CD8-positive, alpha-beta T cell (primary cell): ENCODE measurements at places on chromosomes 4 and X.

- DNase-seq = no peak
Observed at GRCh38 chr4:555566-556275, 20.4 kb downstream of the TMEM271 start.

GRCh38 chr4:144423930-144424329 is 222.0 kb upstream of the HHIP start:
- DNase-seq = no peak

- no peak for DNase-seq
Observed at GRCh38 chr4:140884431-140885058, 128.4 kb upstream of the TBC1D9 start.

- DNase-seq = no peak
Observed at GRCh38 chr4:18524667-18525066, 503.1 kb upstream of the LCORL start.

GRCh38 chr4:149101649-149102048 is 659.4 kb upstream of the NR3C2 start:
- DNase-seq = no peak

DNA sequence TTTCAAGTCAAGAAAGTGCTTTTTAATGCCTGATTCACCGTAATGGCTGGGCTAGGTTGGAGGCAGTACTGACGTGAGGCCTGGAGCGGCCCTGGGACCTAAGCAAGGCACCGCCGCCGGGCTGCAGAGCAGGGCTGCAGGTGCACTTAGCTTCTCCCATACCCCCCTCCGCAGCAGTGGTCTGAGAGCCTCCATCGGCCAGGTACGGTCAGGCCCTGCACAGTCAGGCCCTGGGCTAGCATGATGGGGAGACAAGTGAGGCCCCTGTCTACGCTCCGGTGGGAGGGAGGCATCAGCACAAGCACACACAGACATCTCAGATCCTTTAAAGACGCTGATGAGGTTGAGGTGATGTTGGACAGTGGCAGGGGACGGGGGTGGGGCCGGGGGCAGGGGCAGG is 4.7 kb downstream of the MAEA start:
- DNase-seq = no peak

- DNase-seq = no peak
Observed at GRCh38 chr4:67635331-67635730, 65.6 kb downstream of the UBA6 start.

DNA sequence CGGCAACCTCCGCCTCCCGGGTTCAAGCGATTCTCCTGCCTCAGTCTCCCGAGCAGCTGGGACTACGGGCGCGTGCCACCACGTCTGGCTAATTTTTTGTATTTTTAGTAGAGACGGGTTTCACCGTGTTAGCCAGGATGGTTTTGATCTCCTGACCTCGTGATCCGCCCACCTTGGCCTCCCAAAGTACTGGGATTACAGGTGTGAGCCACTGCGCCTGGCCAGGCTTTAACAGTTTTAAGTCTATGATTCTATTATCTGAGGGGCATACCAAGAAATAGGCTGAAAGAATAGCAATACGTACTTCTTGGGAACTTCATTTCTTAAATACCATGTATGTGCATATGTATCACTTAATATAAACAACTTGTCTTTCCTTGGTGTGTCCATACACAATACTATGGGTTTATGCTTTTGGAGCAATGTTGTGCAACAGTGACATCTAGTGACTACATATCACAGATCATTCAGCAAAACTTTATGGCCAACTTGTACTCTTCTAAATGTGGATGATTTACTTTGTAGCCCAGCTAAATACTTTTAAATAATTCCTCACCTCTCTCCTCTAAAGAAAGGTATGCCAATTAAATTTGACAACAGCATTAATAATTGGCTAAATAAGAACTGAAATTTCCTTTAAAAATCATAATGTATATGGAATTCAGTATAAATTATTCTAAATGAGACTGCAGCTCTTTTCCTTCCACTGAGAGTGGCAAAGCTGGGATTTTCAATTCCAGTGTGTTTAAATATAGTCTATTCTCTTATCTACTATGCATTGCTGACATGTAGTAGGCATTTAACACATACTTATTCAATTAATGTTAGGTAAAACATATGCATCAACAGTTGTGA is 10.4 kb downstream of the SLC9B1 start:
- DNase-seq = no peak

- DNase-seq = no peak
Observed at GRCh38 chr4:164381859-164382258, 372.1 kb upstream of the SMIM31 start.

GRCh38 chrX:13090339-13091110 is 46.1 kb upstream of the FAM9C start:
- DNase-seq = no peak

DNA sequence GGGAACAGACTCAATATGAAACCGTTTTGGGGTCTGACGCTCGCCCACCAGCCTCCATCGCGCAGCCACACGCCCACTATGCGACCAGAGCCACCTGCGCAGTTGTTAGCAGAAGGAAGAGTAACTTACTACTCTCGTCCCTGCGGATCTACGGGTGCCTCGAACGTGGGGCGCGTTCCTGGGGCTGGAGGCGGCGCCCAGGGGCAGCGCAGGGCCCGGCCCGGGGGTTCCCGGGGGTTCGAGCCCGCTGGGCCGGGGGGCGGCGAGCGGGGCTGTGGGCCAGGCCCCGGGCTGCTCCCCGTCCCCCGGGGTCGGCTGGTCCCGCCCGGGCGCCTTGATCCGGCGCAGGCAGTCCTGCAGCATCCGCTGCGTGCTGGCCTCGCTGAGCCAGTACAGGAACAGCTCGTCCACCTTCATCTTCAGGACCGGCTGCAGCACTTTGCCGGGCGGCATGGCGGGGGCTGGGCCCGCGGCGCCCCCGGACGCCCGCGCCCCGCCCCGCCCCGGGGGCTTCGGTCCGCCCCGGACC is 404 bp downstream of the PPP2R3B start:
- peak; percentile 54 for DNase-seq

DNA sequence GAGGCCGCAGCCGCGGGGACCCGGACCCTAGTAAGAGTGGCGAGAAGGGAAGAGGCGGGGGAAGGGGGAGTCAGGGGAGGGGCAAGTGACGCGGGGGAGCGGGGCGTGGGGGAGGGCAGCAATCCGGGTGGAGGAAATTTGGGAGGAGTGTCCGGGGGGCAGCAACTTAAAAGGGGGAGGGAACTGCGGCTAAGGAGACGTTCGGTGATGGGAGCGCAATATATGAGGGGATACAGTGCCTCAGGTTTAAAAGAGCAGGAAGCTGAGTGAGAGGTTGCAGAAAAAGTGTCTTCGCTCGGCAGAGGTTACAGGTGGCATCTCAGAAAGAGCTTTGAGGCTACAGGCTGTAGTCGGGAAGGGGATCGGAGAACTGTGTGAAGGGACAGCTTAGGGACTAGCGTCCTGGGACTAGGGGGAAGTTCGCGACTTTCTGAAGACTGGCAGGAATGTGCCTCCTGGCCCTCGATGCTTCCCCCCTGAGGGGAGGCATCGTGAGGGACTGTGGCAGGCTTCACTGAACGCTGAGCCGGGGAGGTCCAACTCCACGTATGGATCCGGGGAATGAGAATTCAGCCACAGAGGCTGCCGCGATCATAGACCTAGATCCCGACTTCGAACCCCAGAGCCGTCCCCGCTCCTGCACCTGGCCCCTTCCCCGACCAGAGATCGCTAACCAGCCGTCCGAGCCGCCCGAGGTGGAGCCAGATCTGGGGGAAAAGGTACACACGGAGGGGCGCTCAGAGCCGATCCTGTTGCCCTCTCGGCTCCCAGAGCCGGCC is 519 bp downstream of the FOXO4 start:
- no peak for DNase-seq

- DNase-seq = peak; percentile 54
Observed at GRCh38 chrX:71910986-71911730, 513 bp downstream of the NHSL2 start.

DNA sequence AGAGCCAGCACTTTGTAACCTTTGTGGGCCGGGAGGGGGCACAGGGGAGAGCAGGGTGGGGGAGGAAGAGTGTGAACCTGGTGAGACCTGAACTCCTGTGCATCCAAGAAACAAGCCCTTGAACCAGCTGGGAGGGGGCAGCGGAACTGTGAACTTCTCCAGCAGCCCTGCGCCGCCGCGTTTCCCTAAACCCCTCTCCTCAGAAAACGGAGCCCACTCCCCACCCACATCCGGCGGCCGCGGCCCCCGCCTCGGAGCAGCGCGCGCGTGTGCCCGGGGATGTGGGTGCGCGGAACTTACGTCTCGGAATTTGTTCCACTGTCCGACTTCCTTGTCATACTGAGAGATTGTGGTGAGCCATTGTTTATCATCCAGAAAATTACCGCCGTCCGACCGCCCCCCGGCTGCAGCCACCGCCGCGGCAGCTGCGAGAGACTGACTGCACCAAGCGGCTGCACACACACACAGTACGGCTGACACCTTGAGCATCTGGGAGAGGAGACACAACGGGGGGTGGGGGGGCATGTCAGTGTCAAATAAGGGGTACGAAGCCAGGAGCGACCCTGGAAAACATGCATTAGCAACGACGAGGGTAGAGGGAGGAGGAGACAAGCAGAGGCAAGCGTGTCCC is 494 bp downstream of the SPOCK3 start:
- no peak for DNase-seq

DNA sequence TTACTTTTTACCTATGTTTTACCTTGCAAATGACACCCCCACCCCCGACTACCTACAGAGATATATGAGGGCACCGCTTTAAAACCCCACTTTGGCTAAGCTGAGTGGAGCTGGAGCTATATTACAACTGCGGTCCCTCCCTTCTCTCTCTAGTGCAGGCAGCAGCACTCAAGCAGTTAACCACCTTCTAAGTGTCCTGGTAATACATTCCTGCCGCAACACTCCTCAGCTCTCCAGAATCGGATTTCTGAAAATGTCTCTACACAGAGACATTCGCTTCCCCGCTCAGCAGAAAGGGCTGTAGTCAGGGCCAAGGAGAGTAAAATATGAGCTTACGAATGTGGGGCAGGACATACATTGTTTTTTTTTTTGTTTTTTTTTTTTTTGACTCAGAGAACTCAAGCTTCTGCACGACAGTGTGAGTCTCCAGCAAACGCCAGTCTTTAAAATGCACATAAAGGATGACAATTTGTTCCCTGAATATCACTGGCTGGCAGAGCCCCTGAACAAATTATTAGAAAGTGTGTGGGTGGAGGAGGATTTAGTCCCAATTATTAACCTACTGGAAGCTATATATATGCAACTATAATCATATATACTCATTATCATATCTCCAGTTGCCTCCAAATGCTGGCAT is 287.0 kb upstream of the TET2 start:
- no peak for DNase-seq

DNA sequence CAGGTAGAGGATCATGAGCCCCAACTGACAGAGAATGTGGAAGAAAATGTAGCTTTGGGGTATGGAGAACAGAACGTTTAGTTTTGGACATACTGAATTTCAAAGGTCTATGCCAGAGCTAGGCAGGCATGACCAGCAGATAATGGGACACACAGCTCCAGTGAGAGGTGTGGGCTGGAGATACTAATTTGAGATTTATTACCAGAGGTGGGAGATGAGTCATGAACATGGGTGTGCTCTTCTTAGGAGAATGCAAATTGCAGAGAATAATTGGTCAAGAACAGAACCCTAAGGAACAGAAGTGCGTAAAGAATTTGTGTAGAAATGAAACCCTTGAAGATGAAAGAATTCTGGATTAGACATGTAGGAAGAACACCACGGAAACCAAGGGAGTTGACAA is 125.2 kb downstream of the PACRGL start:
- no peak for DNase-seq

DNA sequence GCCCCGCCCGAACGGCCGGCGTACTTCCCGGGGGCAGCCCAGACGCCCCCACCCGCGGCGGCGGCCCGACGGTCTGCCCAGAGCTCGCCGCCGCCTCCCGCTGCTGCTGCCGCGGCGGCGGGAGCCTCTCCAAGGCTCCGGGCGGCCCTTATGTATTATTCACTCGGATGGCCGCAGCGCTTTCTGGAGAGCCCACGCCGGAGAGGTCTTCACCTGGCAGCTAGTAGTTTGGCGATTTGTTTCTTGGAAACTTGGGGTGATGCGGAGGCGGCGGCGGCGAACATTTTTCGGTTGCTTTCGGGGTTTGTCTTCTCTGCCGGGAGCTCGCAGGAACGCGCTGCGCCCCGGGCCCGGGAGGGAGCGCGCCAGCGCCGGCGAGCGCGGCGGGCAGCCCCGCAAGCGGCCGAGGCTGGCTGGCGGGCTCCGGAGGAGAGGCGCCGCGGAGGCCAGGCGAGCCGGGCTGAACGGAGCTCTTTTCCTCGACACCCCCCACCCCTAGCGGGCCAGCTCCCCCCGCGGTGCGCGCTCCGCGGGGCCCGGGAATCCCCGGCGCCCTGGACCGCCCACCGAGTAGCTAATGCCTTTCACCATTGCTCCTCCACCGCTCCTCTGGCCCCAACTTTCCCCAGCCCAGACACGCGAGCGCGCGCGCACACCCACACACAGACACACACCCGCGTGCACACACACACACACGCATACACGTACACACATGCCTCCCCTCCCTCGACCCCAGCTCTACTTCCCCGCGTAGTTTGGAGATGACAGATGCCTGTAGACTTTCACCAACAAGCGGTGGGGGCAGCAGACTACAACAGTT is 113.5 kb downstream of the DHX15 start:
- no peak for DNase-seq

- DNase-seq = no peak
Observed at GRCh38 chrX:115560211-115560977, 580 bp upstream of the PLS3 start.

DNA sequence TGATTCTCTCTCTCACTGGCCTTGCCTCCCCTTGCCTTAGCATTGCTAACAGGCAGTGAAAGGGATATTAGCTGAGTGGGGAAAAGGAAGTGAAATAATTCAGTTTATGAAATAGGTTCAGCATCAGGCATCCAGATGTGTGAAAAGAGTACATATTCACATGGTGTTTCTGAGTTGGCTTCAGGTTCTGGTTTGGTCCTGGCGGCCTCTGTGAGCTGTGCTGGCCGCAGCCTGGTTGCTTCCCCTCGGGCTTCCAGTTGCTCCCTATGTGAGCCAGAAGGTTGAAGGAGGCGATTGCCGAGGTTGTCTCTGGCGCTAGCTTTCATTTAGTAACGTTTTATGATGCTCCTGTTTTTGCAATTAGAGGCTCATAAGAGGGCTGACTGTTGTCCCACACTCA is 99.1 kb upstream of the TLR2 start:
- no peak for DNase-seq
